ENCODE measurements at places on chromosomes 12 and 14.

DNA sequence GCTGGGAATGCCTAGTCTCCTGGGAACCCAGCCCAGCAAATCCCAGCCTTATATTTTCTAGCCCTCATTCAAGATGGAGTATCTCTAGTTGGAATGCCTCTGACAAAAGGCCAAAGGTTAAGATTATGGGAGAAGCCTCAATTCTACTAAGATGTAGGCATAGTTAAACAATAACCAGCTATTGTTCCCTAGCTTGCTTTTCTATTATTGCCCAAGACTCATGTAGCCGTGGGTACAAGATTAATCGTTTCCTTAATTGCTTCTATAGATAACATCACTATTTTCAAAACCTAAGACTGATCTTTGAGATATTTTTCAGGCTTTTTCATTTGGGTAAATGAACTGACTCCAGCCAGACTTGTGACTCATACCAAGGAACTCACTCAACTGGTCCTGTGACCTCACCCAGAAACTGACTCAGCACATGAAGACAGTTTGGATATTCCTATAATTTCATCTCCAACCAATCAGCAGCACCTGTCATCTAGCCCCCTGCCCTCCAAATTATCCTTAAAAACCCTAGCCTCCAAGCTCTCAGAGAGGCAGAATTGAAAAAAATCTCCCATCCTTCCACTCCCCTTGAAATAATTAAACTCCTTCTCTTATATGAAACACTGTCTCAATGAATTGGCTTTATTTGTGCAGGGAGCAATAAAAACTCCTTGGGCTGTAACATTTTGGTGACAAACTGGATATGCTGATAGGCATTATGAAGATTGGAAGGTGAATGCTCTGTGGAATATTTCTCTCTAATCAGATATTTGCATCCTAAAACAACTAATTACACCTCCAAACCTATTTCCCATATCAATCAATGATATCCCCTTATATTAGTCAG, 589.0 kb downstream of the C12orf50 start:
- DNase-seq, result no peak

GRCh38 chr14:102479107-102479506, 30.5 kb downstream of the ANKRD9 start:
- no peak for DNase-seq

DNA sequence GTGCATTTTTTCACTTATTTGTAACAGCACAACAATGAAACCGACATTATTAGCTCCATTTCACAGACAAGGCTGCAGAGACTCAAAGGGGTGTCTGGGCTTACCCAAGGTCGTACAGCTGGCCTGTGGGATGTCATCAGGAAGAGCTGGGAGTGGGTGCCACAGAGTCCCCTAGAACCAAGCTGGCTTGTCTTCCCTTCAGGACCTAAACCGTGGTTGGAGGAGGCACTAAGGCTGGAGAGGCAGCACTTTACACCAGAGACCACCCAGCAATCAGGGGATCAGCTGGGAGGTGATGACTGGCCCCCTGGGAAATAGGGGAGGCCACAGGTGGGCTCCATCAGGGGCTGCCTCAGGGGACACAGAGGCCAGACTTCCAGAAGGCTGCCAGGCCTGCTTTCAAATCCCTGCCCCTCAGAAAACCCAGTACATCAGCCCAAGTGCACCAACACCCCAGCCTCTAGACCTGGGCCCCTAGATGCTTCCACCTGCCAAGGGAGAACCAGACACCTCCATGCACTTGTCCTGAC, 28.3 kb downstream of the DIO3 start:
- DNase-seq, result no peak

DNA sequence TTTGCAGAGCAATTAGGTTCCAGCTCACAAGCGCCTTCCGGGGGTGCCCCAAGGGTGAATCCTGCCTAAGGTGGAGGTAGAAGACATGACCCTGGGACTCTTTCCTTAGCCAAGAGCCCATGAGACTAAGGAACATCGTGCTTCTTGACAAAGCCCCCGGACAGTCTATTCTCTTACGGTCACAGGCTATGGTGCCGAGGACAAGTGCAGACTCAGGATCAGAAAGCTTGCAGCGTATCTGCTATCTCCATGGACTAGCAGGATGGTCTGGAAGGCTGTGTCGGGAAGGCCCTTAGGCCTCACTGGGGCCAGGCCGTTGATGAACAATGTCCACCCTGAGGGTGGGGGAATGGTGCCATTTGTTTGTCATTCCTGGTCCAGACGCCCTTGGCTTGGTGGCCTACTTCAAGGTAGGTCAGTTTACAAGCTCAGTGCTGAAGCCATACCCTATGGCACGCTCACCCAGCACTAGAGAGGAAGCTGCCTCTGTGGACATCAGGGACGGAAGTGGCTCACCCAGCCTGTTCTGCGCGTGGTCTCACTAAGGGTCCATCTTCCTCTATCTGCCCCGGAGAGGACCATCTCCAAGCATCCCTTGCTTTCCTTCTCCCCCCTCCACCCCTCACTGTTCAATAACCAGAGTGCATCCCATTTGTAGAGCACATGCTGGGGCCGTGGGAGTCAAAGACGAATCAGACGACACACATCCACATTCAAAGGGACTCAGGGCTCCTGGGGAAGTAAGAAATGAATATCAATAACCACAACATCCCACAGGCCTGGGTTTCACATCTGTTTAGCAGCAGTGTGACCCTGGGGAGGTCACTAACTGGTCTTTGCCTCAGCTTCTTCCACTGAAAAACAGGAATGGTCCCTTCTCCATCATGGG, 45.0 kb upstream of the IQSEC3 start:
- DNase-seq, result no peak

GRCh38 chr14:100972118-100972897, 68.8 kb upstream of the RTL1 start:
- DNase-seq, result no peak

GRCh38 chr12:49428793-49429192, 61.5 kb downstream of the SPATS2 start:
- DNase-seq, result peak; percentile 44

GRCh38 chr12:94714378-94715114, 64.2 kb upstream of the TMCC3 start:
- DNase-seq, result no peak

DNA sequence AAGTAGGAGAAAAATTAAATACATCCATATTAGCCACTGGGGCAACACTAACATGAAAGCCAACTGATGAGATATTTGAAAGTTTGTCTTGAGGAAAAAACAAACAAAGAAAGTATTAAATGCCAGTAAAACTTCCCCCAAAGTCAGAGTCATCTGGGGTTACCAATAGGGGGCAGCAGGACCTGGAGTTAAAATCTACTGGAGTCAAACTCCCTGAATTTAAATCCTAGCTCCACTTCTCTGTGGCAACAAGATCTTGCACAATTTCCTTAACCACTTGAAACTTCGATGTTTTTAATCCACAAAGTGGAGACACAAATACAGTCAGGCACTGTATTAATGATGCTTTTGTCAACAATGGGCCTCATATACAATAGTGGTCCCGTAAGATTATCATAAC, 14.4 kb downstream of the PLEKHG7 start:
- DNase-seq, result peak; percentile 45

GRCh38 chr14:105865904-105866840, 339.8 kb downstream of the TMEM121 start:
- DNase-seq, result no peak

- DNase-seq, result no peak
Observed at GRCh38 chr14:102822311-102822863, 45.1 kb downstream of the TRAF3 start.

DNA sequence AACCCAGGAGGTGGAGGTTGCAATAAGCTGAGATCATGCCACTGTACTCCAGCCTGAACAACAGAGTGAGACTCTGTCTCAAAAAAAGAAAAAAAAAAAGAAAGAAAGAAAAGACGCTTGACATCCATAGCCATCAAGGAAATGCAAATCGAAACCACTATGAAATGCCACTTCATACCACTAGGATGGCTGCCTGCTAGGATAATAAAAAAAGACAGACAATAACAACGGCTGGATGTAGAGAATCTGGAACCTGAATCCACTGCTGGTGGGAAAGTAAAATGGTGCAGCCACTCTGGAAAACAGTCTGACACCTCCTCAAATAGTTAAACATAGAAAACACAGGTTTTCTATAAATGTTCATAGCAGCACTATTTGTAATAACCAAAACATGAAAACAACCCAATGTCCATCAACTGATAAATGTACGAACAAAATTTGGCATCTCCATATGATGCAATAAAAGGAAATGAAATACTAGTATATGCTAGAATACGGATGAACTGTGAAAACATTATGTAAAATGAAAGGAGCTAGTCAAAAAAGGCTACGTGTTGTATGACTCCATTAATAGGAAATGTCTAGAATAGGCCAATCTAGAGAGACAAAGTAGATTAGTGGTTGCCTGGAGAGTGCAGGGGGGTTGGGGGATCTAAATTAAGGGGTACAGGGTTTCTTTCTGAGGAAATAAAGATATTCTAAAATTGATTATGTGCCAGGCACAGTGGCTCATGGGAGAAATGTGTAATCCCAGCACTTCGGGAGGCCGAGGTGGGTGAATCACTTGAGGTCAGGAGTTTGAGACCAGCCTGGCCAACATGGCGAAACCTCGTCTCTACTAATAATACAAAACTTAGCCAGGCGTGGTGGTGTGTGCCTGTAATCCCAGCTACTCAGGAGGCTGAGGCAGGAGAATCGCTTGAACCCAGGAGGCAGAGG, 9.7 kb downstream of the WSB2 start:
- DNase-seq, result no peak

DNA sequence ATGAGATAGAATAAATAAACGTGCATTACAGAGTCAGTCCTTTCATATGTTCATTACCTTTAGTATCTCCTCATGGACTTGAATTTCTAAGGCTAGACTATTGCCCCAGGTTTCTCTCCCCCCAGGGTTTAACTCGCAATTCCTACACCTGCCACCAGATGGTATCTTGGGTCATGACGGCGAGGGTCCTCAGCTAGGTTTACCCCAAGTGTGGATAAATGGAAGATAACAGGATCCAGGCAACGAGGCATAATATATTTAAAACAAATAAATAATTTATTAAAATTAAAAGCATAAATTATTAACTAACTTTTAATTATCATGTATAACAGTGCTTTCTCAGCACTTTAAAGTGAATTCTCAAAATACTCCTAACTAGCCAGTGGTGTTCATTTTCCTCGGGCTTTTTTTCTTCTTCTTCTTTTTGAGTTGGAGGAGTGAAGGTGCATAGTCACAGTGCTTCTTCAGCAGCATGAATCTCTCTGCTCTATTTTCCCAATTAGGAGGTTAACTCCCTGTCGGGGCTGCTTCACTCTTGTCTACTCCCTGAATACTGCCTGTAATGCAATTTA, 243.5 kb upstream of the CAND1 start:
- no peak for DNase-seq

GRCh38 chr12:66755727-66756395, 77.0 kb upstream of the GRIP1 start:
- DNase-seq, result no peak

DNA sequence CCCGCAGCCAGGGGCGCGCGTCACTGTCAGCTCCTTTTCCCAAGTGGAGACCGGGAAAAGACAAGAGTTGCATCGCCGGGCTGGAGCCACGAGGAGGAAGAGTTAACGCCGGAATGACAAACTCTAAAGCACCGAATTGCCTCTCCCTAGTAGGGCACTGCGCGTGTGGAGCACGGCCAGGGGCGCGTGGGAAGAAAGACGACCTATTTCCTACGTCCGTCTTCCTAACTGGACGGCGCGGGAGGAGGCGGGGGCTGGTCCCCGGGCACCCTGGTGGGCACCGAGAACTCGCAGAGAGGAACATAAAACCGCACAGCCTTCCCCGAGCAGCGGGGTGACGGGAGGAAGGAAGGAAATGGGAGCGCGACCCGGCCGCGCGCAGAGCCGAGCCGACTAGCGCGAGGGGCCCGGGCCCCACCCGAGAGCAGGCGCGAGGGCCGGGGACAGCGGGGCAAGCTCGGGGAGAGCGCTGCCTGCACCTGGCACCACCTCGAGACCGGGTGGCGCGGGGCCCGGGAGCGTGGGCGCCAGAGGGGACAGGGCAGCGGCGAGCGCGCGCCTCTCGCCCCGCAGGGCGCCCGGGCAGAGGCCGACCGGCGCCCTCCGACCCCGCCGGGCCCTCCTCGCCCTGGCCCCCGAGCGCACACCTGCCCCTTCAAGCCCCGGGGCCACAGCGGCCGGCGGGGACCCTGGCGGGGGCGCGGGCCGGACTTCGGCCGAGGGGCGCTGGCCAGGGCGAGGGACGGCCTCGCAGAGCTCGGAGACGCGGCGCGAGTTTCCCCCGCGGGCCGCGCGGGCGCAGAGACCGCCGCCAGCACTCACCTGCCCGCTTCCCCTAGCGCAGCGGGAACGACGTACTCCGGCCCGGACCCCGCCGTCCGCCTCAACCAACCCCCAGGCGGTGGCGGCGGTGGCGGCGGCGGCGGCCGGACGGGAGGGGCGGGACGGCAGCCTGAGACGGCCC, at the start of gene SETD3:
SETD3 (minus strand) TSS at position 954 of the 964 bp plus-strand sequence. CDS start 15,054 bp downstream, outside the sequence.
- DNase-seq, result peak; percentile 24

- no peak for DNase-seq
Observed at GRCh38 chr12:91276509-91276908, 93.9 kb upstream of the DCN start.

GRCh38 chr12:11958221-11959091, 112.3 kb upstream of the BCL2L14 start:
- peak; percentile 67 for DNase-seq

GRCh38 chr12:6372403-6373003, 2.9 kb downstream of the SCNN1A start:
- DNase-seq, result peak; percentile 62

DNA sequence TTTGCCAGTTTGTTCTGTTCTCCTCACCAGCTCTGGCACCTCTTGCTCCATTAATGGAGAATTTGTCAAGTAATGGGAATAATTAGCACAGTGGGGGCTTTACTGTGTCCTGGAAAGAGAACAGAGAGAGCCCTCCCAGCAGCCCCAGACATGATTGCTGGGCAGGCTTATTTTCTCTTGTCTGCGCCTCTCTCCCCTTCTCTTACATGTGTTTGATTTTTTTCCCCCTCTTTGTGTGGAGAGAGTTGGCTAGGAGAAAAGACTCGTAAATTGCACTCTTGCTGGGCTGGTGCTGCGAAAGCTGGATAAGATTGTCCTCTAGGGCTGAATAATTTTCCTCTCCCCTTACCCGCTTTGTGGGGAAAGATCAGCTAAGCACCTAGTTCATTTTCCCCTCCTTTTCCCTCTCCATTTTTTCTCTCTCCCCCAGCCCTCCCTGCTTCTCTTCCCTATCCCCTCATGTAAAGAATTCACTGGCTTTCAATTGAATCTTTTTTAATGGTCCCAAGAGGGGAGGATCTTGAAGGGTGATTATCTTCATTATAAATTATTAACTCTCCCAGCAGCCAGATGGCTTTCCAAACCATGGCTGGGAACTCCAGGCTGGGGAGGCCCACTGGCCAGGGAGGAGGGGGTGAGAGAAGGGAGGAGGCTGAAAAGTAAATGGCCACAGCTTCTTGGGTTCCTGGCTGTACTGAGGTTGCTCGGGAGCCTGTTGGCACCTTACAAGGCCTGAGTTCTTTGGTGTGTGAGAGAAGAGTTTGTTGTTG, 62.2 kb downstream of the NRXN3 start:
- DNase-seq, result no peak

GRCh38 chr14:22535126-22535525, 53.9 kb downstream of the DAD1 start:
- no peak for DNase-seq

DNA sequence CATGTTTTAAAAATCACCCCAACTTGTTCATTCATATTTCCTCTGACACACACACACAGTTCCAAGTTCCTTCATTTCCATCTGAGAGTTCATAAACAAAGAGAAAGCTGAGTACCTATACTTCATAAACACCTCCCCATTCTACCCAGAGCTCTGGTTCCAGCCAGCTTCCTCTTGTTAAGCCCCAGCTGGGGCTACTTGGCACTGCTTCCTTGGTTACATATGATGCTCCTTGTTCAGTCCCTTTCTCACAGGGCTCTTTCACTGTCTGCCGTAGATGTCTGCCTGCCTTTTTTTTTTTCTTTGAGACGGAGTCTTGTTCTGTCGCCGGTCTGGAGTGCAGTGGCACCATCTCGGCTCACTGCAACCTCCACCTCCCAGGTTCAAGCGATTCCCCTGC, 77.5 kb downstream of the COX16 start:
- DNase-seq, result no peak

Measured in AG09309 (cell line).